Stimulated activated CD8-positive, alpha-beta memory T cell treated with anti-CD3 and anti-CD28 coated beads, Interleukin-4, amount 100 ng/mL, for 48 hours (primary cell): ENCODE measurements at places on chromosomes 6 and 20.

DNA sequence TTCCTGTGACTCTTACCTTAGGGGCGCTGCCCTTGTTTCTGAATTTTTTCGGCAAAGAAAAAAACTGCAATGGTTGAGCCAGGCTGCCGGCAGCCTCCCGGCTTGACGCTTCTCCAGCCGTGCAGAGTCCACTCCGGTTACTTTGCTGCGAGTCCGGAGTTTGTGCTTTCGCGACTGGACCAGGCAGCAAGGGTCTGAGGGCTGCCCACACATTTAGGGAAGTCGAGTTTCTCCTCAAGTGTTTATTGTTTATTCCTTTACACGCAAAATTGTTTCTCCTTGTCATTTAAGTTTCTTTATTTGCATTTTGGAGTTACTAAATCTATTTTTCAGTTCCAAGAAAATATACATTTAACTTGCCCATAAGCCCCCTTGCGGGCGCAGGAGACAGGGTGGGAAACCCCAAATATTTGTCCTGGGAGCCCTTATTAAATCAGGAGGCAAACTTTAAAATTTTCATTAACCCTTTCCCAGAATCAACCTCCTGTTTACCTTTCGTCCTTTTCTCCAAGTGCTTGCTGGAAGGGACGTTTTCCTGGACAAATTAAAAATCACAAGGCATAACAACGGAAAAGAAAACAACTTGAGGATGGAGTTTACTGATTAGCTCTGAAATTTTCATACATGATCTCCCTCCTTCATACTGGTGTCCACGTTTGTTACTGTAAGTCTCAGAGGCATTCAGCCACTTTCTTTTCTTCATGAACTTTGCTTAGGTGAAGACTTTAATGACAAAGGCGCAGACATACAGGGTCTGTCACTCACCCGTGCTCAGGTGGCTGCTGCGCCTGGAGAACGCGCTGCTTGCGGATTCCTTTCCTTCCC, 1.7 kb upstream of the PDE10A start:
- DNase-seq, result no peak

DNA sequence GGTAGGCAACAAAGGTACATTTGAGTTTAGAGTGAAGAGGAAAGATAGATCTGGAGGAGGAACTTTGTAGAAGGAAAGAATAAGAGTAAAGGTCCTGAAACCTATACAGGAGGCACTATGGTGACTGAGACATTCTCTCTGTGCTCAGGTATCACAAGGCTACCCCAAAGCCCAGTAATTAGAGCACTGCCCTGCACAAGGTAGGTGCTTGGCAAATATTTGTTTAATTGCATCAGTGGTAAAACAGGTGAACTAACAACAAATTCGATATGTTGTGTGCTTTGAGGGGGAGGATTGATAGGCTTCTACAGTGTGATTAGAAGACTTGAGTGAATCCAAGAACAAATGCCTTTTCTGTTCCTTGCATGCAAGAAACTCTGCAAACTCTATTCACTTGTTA, 6.8 kb upstream of the TSHZ2 start:
- DNase-seq, result no peak

DNA sequence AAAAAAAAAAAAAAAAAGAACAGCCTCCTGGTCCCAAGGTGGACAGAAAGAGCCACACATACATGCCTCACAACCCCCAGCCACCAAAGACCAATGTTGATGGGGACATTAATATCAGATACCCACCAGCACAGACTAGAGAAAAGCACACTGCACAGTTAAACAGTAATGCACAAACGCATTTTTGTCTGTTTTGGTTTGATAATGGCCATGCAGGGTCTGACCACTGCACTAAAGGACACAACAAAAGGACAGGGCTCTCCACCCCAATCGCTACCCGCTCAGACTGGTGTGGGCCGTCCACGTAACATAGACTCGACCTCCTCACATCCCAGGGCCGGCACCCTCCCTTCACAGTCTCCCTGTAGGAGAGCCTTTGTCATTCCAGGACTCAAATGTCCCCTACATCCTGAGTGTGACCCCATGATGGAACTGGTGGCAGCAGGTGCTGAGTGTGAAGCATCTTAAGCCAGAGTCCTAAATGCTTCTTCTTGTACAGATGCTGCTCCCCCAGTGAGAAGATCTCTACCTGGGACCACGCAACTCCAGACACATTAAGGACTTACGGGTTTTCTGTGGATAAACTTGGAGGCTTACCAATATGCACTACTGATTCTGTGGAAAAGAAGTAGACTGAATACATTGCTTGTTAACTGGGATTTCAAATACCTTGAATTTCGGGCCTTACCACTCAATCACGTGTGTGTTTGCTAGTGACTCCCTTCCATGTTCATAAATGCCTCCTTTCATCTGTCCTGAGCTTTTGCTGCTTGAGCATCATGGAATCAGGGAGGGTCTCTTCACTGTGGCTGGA, 28.0 kb downstream of the RRBP1 start:
- DNase-seq, result no peak

- no peak for DNase-seq
These were observed 194.6 kb downstream of the ZDHHC14 start for GRCh38 chr6:157575436-157576145.

- DNase-seq, result no peak
These were observed 6.0 kb downstream of the AFDN start for GRCh38 chr6:167832497-167833395.

GRCh38 chr20:44035924-44036323, 121.3 kb downstream of the TOX2 start:
- peak; percentile 18 for DNase-seq

DNA sequence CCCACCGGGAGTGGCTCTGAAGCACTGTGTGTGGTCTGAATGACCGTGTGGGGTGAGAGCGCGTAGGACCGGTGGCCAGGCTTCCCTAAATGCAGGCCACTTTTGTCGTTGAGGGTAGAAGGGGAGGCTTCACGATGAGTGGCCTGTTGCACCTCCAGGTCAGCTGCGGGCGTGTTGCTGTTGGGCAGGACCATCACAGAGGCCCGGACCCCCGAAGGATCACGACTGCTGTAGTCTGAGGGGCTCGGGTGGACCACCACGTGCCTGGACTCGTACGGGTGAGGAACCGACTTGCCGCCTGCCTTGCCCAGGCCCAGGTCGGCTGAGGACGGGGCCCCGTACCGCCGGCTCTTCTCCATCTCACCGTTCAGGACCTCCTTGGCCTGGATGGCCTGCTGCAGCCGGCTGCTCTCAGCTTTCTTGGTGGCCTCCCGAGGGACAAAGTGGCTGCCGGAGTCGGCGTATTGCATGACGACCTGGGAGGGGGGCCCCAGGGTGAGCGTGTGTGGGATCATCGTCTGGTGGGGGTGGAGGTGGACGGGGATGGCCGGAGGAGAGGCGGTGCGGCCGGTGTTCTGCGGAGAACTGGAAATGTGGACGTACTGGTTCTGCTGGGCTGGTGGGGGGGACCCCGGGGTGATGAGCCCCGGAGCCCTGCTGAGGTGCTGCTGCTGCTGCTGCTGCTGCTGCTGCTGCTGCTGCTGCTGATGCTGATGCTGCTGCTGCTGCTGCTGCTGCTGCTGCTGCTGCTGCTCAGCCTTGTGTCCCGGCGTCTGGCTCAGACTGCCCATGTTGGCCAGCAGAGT, 88.8 kb downstream of the GMPR start:
- DNase-seq, result no peak

DNA sequence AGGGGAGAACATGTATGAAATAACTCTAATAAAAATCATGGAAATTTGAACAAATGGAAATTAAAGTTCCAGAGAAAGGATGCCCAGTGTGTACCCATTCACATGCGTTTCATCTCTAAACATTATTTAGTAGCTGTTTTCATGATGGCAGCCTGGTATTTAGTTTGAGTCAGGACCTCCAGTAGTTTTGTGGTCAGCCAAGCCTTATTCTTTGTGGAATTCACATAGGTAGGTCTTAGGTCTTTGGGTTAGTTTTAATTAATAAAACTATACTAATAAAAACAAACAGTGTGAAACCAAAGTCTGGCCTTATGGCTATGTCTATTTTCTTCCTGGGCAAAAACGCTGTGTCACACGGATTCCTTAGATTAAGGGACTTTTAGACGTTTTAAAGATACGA, 137.8 kb downstream of the FOXC1 start:
- no peak for DNase-seq

- DNase-seq, result no peak
These were observed 1166.8 kb upstream of the CITED2 start for GRCh38 chr6:140541288-140541687.

GRCh38 chr6:5764401-5764955, 242.2 kb downstream of the NRN1 start:
- no peak for DNase-seq

DNA sequence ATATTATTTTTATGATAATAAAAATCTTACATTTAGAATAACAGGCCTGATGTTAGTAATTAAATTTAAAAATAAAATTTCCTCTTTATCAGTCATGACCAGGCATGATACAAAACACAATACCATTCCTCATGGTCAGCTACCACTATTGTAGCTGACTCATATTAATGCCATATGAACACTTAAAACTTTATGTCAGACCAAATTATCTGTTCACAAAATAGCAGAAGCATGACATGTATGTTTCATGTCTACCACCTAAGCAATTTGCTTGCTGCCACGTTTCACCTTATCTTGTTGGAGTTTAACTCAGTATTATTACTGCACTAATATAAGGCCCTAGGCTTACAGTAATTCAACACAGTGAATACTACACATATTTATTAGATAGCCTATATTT, 65.7 kb downstream of the HTR1B start:
- no peak for DNase-seq

GRCh38 chr6:4914420-4915159, 89.2 kb downstream of the RPP40 start:
- DNase-seq, result peak; percentile 52

GRCh38 chr6:144145541-144145940, 4.8 kb upstream of the STX11 start:
- no peak for DNase-seq

GRCh38 chr6:42979523-42980177, 669 bp upstream of the PEX6 start:
- no peak for DNase-seq

DNA sequence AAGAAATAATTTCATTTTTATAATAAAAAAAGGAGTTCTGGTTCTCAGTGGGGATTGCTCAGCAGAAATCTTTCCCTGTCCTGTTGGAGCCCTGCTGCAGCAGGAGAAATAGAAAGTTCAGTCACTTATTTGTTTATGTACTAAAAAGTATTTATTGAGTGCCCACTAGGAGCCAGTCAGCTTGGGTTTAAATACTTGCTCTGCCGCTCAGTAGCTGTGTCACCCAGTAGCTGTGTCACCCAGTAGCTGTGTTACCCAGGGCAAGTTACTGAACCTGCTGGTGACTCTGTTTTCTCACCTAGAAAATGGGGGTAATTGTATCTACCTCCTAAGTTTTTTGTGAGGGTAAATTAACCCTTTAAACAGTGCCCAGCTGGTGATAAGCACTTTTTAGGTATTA, 32.9 kb downstream of the FOXF2 start:
- no peak for DNase-seq

GRCh38 chr6:170085475-170086401, 205.1 kb downstream of the DLL1 start:
- DNase-seq, result peak; percentile 22

DNA sequence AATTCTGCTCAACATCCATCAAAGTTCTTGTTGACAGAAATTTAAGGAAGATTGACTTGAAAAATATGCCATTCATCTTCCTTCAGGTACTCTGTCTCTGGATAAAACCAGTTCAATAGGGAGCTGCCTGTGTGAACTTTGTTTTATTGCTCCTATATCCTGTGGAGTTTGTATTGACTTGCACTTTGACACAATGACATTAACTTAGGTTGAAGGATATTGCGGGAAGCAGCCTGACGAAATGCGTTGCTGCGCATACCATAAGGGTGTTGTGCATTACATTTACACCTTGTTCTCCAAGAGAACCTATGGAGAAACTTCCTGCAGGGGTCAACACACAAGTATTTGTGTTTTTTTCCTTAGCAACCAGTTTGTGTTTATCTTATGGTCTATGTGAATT, 185.4 kb upstream of the GRIK2 start:
- no peak for DNase-seq

- DNase-seq, result no peak
These were observed 7.9 kb downstream of the GNL1 start for GRCh38 chr6:30548375-30548774.

GRCh38 chr20:58816957-58817651, 33.6 kb downstream of the GNAS-AS1 start:
- DNase-seq, result no peak

DNA sequence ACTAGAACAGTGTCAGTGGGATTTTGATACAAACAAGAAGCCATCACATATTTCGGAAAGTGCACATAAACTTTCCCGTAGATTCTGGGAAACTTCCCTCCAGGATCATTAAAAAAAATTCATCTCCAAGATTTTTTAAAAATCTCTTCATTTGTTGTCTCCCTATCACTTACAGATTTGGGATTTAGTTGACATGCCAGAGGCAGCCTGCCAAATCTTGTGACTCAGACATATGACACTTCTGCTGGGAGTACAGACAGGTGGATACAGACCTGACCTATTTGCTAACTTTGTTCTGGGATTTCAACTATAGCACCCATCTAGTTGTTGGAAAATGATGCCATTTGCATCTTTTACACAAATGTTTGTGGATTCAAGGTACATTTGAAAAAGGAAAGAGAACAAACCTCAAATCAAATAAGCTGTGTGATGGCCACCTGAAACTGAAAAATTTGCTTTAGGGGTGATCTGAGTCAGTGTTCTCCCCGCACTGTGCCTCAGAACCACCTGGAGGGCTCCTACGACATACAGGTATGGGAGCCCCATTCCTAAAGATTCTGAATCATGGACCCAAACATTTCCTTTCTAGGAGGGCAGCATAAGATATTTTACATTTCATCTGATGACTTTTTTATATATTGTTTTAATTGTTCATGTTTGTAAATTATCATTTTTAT, 21.9 kb upstream of the CD2AP start:
- DNase-seq, result no peak
